ENCODE measurements at places on chromosomes 12 and 14.

- no peak for DNase-seq
Measured at GRCh38 chr12:46227616-46228015, 41.2 kb downstream of the SLC38A1 start.

- DNase-seq = no peak
Measured at GRCh38 chr14:22607291-22607690, 9.2 kb downstream of the ABHD4 start.

DNA sequence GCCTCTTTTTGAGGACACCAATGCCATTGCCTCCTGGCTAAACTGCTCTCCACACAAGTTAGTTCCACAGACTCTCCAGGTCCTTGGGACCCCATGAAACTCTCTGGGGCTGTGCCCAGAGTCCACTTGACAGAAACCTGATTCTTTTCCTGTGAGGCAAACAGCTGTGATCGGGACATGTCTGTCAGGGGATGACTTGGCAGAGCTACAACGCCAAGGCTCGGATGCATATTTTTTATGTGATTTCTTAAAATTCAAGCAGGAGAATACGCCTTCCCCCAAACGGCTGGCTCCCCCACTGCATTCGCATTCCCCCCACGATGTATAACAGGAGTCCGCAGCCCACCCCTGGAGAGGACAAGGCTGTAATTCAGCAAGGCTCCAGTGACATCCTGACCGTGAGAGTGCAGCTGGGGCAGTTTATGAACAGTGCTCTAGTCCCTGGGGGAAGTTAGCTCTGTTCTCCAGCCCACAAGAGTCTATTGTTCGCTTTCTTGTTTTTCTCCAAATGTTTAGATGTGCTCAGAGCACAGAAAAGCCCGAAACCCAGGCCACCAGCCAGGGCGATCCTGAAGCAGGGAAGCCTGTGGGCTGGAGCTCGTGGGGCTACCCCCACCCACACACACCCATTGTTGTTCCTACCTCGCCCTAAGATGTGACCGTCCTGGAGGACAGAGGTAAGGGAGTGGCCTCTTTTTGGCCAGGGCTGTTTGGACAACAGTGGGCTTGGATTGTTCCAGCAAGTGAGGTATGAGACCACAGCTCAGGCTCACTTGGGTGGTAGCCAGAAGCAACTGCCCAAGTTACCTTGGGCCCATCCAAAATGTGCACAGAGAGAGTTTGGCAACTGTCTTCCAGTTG is 159.5 kb downstream of the ZFP36L1 start:
- peak; percentile 61 for DNase-seq

- no peak for DNase-seq
Measured at GRCh38 chr12:106309671-106310505, 7.4 kb downstream of the TCP11L2 start.

DNA sequence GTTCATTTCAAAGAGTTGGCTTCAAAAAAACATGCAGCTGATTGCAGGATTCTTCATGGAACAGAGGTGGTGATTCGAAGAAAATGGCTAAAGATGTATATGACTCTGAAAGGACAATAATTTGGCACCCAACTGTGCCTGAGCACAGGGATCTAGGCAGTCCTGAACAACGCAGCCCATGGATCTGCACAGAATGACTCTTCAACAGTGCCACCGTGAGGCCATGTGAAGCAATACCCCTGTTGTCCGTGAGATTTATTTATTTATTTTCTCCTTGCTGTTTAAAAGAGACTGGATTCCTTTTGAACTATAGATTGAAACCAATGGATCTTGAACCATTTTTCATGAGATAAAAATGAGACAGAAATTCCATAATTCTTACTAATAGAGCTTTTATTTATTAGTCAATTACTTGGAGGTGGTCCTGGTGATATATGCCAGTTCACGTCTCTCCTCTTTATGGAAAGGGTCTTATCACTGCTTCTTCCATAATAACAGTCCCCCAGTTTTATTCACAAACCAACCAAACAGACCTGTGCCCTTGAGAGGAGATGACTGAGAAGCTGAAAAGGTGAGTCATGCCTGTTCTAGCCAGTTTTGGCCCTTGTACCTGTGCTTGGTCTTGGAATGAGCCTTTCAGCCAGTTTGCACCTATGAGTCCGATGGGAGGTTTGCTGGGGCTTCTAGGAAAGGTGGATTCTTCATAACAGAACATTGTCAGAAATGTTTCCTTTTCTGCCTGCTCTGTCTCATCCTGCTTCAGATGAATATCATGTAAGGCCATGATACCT is 1598.3 kb downstream of the AACS start:
- no peak for DNase-seq

GRCh38 chr12:58766513-58766870 is 153.8 kb downstream of the LRIG3 start:
- DNase-seq = no peak

DNA sequence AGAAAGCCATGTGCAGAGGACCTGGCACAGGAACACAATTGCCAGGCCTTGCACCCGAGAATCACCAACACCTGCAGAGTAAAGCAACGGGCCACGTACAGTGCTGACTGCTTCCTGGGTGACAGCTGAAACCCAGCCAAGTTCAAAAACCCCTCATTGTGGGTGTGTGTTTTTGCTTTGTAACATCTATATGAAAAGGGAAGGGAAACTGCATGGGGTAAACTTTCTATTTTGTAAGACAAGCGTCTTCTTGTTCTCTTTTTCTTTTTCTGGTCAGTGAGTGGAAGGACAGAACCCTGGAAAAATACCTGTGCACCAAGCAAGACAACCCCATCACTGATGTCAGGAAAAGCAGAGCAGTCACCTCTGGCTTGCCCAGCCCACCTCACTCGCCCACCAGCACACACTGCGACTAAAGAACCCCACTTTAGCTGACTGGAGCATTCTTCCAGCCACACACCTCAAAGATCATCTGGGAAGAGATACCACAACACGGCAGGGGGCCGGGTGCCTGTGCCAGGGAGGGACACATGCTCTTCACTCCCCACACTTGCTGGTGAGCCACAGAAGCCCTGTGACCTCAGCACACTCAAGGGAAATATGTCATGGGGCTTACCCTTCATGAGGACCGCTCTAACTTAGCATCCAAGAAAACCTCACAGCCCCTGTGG is 172.3 kb downstream of the NDUFA12 start:
- no peak for DNase-seq

- DNase-seq = peak; percentile 45
Measured at GRCh38 chr14:104580961-104581360, 1.4 kb downstream of the C14orf180 start.

DNA sequence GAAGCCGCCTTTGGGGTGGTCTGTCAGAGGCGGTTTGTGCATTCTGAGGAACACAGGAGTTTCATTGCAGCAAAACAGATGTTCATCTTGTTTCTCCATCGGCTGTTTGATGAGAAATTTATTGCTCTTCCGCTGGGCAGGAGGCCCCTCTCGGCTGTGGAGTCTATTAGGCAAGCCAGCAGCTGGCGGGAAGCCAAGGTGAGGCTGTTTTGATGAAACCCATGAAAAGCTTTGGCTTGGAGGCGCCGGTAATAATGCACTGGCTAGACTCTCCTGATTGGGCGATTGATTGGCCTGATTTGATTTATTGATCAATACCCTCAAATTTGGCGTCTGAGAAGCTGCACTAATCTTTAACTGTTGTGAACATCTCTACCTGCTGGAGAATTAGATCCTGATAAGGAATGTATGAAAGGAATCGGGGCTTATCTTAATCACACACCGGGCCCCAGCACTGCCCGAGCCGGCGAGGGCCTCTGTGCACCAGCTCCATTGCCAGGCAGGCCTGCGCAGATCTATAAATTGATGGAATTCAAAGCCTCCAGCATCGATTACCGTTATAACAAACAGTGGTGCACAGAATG is 187.7 kb downstream of the PHETA1 start:
- DNase-seq = peak; percentile 94

DNA sequence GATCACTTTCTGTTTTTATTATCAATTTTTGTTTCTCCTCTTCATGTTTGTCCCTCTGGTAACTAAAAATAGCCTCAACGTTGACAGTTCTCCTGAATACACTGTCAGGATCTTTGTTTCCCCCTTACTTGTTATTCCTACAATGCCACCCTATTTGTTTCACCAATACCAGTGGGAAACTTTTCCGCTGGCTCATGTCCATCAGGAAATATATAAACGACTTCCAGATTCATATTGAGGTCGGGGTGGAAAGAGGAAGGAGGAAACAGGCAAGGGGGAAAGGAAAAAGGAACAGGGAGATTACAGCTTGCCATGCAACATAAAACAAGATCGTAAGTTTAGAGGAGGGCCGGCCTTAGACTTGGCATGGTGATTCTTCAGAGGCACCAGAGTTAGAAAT is 61.7 kb downstream of the BTBD7 start:
- DNase-seq = no peak
